ENCODE measurements at places on chromosomes 6 and 20.

GRCh38 chr6:19492636-19493405, 344.3 kb upstream of the ID4 start:
- no peak for DNase-seq

- no peak for DNase-seq
Measured at GRCh38 chr20:18172379-18172778, 34.7 kb downstream of the KAT14 start.

DNA sequence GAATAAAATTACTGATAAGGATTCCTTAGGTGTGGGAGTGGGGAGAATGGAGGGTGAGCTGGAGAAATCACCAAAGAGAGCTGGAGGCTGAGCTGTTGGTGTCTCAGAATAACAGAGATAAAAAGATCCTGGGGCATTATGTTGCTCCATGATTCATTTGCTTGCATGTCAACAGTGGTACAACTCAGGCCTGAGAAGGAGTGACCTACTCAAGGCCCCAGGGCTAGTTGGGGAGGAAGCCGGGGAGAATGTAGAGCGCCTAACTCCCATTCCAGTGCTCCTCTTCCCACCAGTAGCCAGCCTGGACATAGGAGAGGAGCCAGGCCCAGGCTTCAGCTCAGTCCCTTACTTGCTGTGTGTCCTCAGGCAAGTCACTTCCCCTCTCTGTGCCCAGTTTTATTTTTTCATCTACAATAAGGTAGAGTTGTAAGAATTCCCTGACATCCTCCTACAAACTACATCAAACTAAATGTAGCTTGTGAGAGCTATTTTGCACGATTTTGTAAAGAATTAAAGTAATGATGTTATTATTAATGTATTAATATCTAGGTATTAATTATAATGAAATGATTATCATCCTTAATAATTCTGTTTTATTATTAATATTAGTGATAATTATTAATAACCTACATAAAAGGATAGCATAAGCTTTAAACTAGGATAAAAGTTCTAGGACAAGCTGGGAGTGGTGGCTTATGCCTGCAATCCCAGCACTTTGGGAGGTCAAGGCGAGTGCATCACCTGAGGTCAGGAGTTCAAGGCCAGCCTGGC, 250.9 kb upstream of the SULF2 start:
- DNase-seq, result no peak

GRCh38 chr6:21777846-21778245, 184.3 kb downstream of the SOX4 start:
- no peak for DNase-seq
